ENCODE measurements at places on chromosomes 1 and 21. TPM values are rescaled to one million over a fixed set of nuclear protein-coding genes. Genes with fewer than 3 reads are reported as not detected.
A peak's percentile ranks its signal among the peaks of the same experiment; 100 is the strongest.

- H3K27me3 ChIP-seq = no peaks in the 10 kb centered on the region
- H3K36me3 ChIP-seq = peaks cover 2% of the 10 kb centered on the region
- H3K4me3 ChIP-seq = no peak overlapping the region
- no peak overlapping the region for H3K27ac ChIP-seq
- H3K4me1 ChIP-seq = no peaks in the 10 kb centered on the region
These were observed 20.9 kb upstream of the DR1 start for GRCh38 chr1:93324486-93325464.

- DNase-seq = no peak
- H3K4me3 ChIP-seq = no peak overlapping the region
- peaks cover 60% of the 10 kb centered on the region for H3K36me3 ChIP-seq
- H3K27ac ChIP-seq = peak overlapping the region; percentile 74
- H3K27me3 ChIP-seq = no peaks in the 10 kb centered on the region
- peaks cover 74% of the 10 kb centered on the region for H3K4me1 ChIP-seq
These were observed 28.7 kb downstream of the RUNX1 start for GRCh38 chr21:35020436-35020835.

Gene FCMR
- 157 TPM for total RNA-seq

- DNase-seq = no peak
- H3K27me3 ChIP-seq = no peaks in the 10 kb centered on the region
- H3K4me1 ChIP-seq = no peaks in the 10 kb centered on the region
- H3K4me3 ChIP-seq = no peak overlapping the region
- no peak overlapping the region for H3K27ac ChIP-seq
These were observed 278.5 kb upstream of the C1orf174 start for GRCh38 chr1:4178501-4179113.

- H3K27ac ChIP-seq = no peak overlapping the region
- no peaks in the 10 kb centered on the region for H3K4me1 ChIP-seq
- no peaks in the 10 kb centered on the region for H3K27me3 ChIP-seq
- DNase-seq = no peak
- no peak overlapping the region for H3K4me3 ChIP-seq
- no peaks in the 10 kb centered on the region for H3K36me3 ChIP-seq
These were observed 257.2 kb downstream of the SPATA17 start for GRCh38 chr1:217888328-217888727.

Gene PROK1
- total RNA-seq = not detected

Gene CHIT1
- 0.42 TPM for total RNA-seq

Gene TFF3
- not detected for total RNA-seq

DNA sequence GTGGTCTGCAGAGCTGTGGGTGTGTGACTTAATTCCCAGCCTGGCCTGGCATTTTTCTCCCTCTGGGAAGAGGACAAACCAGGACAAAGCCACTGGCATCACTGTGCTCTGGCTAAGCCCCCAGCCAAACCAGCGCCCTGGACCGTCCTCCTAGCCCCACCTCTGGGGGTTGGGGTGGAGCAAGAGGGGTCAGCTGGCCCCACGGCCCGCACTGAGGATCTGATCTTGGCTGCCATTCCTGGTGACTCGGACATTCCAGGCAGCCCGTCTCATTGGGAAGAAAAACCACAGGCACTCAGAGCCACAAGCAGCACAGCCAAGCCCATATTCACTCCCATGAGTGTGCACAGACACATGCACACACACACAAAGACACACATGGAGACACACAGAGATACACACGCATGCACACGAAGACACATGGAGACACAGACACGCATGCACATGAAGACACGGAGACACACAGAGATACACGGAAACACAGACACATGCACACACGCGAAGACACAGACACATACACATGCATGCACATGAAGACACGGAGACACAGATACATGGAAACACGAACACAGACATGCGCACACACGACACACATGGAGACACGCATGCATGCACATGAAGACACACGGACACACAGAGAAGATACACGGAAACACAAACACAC is 2.3 kb upstream of the MXRA8 start:
- no peak for DNase-seq
- no peaks in the 10 kb centered on the region for H3K36me3 ChIP-seq
- peaks cover 22% of the 10 kb centered on the region for H3K4me1 ChIP-seq
- H3K4me3 ChIP-seq = no peak overlapping the region

Gene CFAP57
- not detected for total RNA-seq

DNA sequence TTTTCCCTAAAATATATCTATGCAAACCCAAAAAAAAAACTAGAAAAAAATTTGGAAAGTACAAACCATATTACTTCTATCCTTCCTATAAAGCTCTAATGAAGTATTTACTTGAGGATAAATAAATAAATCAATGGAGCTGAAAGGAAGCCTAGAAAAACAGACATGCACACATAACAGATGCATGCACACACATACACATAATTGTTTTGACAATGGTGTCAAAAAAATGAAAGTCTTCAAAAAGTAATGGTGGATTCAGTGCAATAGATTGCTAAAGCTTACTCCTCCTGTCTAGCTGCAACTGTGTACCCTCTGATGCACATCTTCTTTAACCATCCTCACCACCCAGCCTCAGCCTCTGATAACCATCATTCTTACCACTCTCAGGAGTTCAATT is 521.9 kb upstream of the RGS18 start:
- DNase-seq = no peak
- H3K36me3 ChIP-seq = no peaks in the 10 kb centered on the region
- no peak overlapping the region for H3K4me3 ChIP-seq
- H3K27ac ChIP-seq = no peak overlapping the region
- no peaks in the 10 kb centered on the region for H3K27me3 ChIP-seq
- no peaks in the 10 kb centered on the region for H3K4me1 ChIP-seq

GRCh38 chr1:1067284-1067859 is 6.7 kb downstream of the RNF223 start:
- H3K36me3 ChIP-seq = no peaks in the 10 kb centered on the region
- H3K4me3 ChIP-seq = no peak overlapping the region
- H3K4me1 ChIP-seq = peaks cover 23% of the 10 kb centered on the region
- H3K27me3 ChIP-seq = no peaks in the 10 kb centered on the region
- H3K27ac ChIP-seq = no peak overlapping the region

DNA sequence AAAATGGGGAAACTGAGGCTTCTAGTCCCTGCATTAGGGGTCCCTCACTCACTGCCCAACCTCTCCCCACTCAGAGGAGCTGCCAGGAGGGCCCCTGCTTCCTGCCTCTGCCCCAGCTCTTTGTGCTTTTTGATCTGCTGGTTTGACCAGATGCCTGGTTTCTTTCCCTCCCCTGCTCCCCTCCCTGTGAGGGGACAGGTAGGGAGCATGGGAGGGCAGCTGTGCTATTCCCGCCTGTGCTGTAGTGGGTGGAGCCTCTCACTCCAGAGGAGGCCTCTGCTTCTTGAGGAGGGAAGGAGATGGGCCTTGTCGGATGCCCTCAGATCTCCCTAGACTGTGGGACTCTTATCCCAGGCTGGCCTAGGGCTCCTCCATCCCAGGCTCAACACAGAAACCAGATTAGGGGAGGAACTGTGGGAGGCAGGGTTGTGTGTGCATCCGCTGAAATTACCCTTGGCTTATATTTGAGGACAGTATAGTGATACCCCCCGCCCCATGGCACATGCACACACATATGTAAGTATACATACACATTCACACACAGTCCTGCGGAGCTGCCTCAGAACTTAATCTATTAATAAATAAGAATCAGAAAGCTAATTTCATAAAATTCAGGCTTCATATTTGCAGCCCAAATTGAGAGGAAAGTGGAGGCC is 4.6 kb downstream of the BOLA1 start:
- no peak overlapping the region for H3K27ac ChIP-seq
- peaks cover 24% of the 10 kb centered on the region for H3K4me1 ChIP-seq
- no peaks in the 10 kb centered on the region for H3K27me3 ChIP-seq
- no peak overlapping the region for H3K4me3 ChIP-seq
- peaks cover 16% of the 10 kb centered on the region for H3K36me3 ChIP-seq

DNA sequence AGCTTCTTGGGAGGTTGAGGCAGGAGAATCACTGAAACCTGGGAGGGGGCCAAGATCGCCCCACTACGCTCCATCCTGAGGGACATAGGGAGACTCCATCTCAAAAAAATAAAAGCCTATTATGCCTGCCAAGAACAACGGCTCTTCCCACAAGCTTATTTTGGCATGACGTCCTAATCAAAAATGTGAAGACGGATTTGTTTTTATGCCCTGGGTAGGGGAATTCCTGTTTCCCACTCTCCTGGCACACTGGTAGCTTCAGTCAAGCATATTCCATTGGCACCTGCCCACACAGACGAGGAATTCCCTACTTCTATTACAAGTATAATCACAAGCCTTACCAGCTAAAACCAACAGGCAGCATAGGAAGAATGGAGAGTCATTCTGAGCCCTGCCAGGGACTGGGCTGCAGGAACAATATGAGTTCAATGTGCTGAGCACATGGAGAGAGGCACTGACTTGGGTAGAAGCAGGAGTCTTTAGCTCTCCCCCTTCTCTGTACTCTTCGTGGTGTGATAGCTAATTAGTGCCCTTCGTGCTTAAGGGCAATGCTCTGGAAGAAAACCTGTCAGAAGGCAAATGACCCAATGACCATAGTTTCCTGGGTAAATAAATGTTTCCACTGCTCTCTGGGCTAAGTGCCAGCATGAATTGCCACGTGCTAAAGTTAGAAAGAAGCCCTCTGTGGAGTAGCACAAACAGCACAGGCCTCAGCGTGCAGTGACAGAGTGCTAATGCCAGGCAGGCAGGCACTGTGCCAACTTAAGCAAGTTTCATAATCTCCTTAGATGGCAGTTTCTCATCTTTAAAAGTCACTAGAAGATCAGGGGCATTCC is 16.8 kb downstream of the TNFSF4 start:
- H3K27ac ChIP-seq = no peak overlapping the region
- no peaks in the 10 kb centered on the region for H3K36me3 ChIP-seq
- no peak for DNase-seq
- peaks cover 2% of the 10 kb centered on the region for H3K4me1 ChIP-seq
- H3K27me3 ChIP-seq = no peaks in the 10 kb centered on the region

Gene PCP4
- total RNA-seq = not detected

DNA sequence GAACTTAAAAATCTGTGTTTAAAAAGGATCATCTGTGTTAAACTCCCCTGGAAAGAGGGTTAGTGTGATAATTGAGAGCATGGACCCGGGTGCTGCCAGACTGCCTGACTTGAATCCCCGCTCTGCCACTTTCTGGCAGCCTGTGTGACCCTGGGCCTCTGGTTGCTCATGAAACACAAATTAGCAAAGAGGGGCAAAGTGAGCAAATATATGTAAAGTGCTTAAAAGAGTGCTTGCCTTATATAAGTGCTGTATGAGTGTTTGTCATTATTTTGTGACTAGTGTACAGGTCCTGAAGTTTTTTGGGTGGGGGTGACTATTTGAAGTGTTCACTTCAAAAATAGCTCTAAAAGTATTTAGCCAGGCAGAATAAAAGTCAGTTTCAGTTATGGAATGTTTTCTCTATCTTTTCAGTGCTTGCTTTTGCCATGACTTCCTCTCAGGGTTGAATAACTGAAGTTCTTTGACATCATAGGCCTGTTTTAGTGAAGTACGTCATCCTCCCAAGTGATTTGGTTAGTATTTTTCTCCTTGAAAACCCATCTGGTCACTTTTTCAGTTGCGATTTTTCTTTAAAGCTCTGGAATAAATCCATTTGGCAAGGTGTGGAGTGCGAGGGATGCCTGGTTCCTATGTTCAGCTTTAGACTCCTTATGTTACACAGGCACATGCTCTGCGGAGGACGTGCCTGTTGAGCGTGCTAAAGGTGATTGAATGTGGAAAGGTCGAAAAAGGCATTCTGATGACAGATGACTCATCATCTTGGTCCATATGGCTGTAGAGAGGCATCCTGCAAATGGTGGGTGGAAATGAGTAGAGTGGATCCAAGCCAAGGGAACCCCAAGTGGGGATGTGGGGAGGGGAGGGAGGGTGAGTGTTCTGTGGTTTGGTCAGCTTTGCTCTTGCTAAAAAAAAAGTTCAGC is 47.8 kb downstream of the AK4 start:
- no peak overlapping the region for H3K27ac ChIP-seq
- H3K36me3 ChIP-seq = peaks cover 34% of the 10 kb centered on the region
- H3K4me3 ChIP-seq = no peak overlapping the region
- DNase-seq = no peak

Gene PLA2G4A
- not detected for total RNA-seq

Gene OVAAL
- total RNA-seq = not detected

Gene VTCN1
- not detected for total RNA-seq

DNA sequence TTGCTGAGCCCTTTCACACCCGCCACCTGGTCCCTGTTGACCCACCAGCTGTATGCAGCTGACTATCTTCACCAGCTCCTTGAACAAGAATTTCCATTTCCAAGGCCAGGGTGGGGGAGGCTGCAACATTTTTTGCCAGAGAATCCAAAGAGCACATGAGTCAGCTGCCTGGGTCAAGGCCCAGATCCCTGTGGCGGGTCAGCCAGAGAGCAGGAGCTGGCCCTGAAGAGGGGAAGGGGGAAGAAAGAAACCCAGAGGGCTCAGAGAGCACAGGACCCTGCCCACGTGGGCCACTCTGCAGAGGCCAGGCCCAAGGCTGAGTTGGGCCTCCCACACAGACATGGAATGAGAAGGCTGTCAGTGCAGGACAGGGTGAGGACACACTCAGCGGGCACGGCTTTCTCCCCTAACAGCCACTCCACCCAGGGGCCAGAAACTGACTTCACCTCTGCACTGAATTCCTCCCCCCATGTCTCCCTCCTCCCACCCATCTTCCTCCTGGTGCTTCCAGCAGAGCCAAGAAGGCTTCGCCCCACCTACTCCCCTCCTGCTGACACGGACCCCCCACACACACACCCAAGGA is 28.9 kb downstream of the S100A6 start:
- DNase-seq = no peak
- no peaks in the 10 kb centered on the region for H3K27me3 ChIP-seq
- no peak overlapping the region for H3K27ac ChIP-seq

- H3K4me3 ChIP-seq = no peak overlapping the region
- H3K27ac ChIP-seq = no peak overlapping the region
- DNase-seq = no peak
- peaks cover 3% of the 10 kb centered on the region for H3K27me3 ChIP-seq
These were observed 292.9 kb upstream of the DUSP10 start for GRCh38 chr1:222034790-222035189.

DNA sequence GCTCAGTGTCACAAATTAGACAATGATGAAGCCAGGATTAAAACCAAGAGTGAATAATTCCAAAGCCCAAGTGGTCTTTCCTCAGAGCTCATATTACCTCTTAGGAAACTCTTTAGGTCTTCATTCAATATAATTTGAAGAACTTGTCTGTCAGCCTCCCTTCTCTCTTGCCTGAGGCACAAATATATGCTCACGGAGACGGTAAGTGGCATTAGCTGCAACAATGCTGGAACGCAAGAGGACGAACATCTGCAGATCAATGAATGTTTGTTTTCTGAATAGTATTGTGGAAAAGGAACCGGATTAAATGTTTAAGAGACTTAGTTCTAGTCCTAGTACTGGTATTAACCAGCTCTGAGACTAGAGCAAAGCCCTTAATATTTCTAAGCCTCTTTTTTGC is 39.7 kb upstream of the LYST start:
- no peak overlapping the region for H3K4me3 ChIP-seq
- peaks cover 20% of the 10 kb centered on the region for H3K4me1 ChIP-seq
- no peak for DNase-seq
- no peaks in the 10 kb centered on the region for H3K36me3 ChIP-seq

Gene GBP3
- 39.7 TPM for total RNA-seq

Gene WLS
- total RNA-seq = not detected

Data from activated CD4-positive, alpha-beta T cell treated with anti-CD3 and anti-CD28 coated beads, Interleukin-2, amount 10 ng/mL, durations not matched to agents 7 days and 5 days (primary cell).